ENCODE measurements at places on chromosomes 16 and 17. TPM values are rescaled to one million over a fixed set of nuclear protein-coding genes. Genes with fewer than 3 reads are reported as not detected.

DNA sequence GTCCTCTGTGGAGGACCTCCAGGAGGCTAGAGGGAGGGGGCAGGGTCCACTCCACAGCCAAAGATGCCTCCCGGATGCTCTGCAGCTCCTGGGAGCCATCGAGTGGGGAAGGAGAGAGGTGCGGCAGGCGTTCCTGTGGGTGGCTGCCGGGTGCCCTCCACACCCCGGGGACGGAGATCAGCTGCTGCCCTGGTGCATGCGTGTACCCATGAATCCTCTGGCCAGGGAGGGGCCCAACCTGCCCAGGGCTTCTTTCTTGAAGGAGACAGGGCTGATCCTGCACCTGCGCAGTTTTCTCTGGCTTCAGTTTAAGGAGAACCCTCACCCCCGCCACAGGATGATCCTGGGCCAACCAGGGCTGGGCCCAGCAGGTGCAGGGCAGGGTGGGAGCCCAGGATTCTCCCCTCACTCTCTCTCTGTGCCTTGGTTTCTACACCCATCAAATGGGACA lies 33.5 kb upstream of the DOC2B start:
- DNase-seq = no peak

DNA sequence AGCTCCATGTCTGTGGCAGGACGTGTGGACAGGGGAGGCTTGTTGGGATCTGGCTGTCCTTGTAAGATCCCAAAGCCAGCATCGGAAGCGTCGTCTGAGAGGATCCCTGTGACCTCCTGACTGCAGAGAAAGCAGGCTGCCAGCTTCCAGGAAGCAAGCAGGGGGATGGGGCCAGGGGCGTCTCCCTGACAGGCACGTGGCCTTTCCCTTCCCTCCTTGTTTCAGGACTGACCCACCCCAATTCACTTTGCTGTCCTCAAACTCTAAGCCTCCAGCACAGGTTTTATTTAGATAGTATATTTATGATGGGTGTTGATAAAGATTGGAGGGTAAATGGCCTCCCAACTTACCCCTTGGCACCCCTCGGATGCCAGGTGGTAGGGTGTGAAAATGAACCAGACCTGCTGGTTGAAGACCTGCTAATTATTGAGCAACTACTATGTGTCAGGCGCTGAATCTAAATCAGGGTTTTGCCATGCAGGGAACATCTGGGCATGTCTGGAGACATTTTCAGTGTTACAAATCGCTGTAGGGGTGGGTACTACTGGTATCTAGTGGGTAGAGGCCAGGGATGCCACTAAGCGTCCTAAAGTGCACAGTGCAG lies 24.5 kb downstream of the SOCS1 start:
- DNase-seq = no peak

DNA sequence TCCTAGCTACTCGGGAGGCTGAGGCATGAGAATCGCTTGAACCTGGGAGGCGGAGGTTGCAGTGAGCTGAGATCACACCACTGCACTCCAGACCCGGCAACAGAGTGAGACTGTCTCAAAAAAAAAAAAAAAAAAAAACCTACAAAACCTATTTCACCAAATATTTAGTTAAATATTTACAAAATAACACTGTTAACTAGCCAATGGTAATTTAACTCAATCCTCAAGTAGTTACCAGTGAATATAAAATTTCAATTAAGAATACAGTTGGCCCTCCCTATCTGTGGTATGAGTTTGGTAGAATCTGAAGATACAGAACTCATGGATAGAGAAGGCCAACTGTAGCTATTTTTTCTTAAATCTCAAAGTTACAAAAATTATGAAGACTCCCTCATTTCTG lies 247.4 kb downstream of the SOX9 start:
- DNase-seq = no peak

- DNase-seq = no peak
Observed at GRCh38 chr16:85304337-85304736, 192.1 kb upstream of the CIBAR2 start.

DNA sequence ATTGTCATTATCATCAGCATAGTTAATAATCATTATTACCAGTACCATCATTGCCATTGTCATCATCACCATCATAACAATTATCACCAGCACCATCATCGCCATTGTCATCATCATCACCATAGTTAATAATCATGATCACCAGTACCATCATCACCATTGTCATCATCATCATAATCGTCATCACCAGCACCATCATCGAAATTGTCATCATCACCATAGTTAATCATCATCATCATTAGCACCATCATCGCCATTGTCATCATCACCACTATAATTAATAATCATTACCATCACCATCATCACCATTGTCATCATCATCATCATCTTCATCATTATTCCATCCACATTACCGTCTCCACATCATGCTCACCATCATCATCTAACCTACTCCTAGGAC lies 13.5 kb downstream of the PDILT start:
- DNase-seq = no peak

- DNase-seq = no peak
Observed at GRCh38 chr16:4852221-4852872, 5.1 kb downstream of the UBN1 start.

- DNase-seq = no peak
Observed at GRCh38 chr16:10625595-10626357, 45.4 kb upstream of the EMP2 start.

DNA sequence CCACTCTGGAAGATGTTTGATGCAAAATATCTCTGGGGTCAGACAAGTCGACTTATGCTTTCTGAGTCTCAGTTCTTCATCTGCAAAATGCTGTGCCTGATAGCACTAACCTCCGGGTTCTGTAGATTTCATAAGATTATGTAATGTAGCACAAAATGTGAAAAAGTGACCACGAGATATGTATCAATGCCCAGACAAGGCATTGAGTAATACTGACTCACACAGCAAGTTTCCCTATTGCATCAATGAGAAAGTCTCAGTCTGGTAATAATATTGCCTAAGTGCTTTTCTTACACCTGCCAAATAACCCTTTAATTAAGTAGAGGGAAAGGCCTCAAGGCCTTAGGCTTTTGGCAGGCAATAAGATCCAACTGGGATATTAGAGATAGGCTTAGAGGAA lies 41.4 kb upstream of the MMP2 start:
- DNase-seq = no peak

GRCh38 chr16:88003736-88004135 lies 52.5 kb downstream of the BANP start:
- peak; percentile 8 for DNase-seq

GRCh38 chr17:21251337-21252010 lies 1.7 kb downstream of the NATD1 start:
- no peak for DNase-seq

- DNase-seq = no peak
Observed at GRCh38 chr16:85759631-85760419, 8.9 kb upstream of the C16orf74 start.

GRCh38 chr17:68378268-68379176 lies 78.8 kb downstream of the WIPI1 start:
- no peak for DNase-seq

GRCh38 chr16:69190046-69190588 lies 3.2 kb downstream of the SNTB2 start:
- DNase-seq = no peak

DNA sequence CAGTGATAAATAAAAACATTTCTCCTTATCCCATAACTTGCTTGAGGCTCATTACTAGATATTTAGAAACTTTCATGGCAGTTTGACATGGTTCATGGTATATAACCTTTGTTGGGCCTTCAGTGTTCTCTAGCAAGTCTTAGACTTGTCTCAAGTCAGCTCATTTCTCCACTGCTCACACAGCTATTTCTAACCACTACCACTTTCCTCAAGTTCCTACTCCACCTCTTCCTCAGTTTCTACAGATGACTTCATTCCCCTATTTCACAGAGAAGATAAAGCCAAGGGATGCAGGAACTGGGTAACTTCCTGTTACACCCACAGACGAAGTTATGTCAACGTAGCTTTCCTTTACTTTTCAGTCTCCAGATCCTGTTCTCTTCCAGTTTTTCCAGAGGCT lies 23.2 kb downstream of the NLK start:
- no peak for DNase-seq

GRCh38 chr16:71406724-71407123 lies 35.1 kb downstream of the TLE7 start:
- DNase-seq = no peak

DNA sequence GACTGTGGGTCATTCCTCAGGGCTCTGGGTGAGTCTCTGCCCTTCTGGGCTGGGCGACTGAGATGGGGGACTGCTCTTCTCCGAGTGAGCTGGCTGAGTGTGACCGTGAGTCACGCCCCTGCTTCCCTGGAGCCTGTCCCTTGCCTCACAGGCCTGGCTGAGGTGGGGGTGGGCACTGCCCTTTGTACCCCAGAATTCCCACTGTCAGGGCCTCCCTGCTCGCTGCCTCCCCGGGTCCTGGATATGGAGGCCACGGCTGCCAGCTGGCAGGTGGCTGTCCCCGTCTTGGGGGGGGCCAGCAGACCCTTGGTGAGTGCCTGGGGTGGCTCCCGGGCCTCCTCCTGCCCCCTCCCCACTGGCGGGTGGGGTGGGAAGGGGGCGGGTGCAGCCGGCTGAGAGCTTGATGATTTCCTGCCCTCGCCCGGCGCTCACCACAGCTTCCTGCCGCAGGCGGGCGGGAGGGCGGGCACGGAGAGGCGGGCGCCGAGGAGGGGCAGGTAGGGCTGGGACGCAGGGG lies at the start of gene LAT:
Gene LAT, plus strand, starts transcription at position 434 of the 517 bp plus-strand sequence. CDS start 366 bp downstream, outside the sequence.
- DNase-seq = no peak

GRCh38 chr16:79721270-79721669 lies 120.7 kb upstream of the MAF start:
- no peak for DNase-seq

DNA sequence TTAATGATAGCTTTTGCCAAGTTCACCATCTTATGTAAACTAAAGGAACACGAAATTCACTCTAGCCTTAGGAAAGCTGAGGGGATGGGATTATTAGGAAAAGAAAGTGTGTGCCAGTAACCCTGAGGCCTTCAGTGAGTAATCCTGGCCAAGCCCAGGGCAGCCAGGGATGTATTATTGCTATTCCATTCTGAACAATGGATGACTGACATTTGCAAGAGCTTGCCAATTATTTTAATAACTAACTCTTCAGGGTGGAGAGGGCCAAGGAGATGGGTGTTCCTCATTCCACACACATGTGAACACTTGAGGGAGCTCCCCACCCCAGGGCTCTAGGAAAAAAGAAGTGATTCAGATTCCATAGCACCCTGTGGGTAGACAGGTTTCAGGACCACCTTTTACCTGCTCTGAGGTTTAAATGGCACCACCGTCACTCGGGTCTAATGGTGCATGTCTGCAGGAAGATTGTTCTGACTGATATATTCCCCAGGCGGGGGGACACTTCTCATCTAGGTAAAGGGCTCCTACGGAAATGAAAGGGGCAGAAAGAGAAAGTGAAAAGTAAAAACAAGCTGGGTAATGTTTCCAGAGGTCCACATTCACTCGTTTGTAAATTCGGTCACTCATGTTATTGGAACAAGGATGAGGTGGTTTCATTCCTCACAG lies 41.5 kb downstream of the TK2 start:
- no peak for DNase-seq

GRCh38 chr17:81394921-81395599 lies at the start of gene BAHCC1:
TSS of gene BAHCC1 (plus strand) at chr17:81395457. CDS start at chr17:81399740, 4,283 bp downstream.
- DNase-seq = peak; percentile 100

DNA sequence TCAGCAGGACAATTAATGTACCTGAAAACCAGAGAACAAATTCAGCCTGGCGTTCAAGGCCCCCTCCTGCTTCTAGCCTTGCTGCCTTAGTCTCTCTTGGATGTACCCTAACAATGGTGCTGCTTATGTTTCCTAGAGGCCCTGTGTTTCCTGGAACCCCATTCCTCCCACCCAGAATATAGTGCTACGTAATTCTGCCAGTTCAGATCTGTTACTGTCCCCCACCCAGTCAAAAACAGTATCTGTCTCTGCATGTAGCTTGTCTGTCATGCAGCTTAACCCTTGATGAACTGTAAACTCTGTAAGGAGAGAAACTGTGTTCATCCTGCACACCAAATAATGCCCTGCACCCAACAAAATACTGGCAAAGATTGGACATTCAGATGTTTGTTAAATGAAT lies 6.8 kb downstream of the MRTFB start:
- DNase-seq = no peak

DNA sequence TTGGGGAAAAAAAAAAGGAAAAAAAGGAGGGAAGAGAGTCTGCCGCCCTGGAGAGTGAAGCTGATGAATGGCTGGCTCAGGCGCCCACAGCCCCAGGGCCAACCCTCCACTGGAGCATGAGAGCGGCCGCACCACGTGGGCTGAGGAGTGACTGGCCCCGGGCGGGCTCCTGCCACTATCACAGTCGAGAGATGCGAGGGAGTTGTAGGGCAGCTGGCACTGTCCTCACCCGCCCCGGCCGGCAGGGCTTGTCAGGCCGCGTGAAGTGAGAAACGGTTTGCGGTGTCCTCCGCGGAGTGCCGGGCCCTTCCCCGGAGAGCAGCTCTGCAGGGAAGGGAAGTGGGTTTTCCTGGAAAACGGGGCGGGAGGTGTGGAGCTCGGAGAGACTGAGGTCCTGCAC lies 45.9 kb downstream of the JPH3 start:
- no peak for DNase-seq

- DNase-seq = no peak
Observed at GRCh38 chr17:2690165-2691068, 21.1 kb downstream of the CLUH start.

- DNase-seq = no peak
Observed at GRCh38 chr17:49878931-49879904, 31.3 kb upstream of the TAC4 start.

- DNase-seq = no peak
Observed at GRCh38 chr17:8741771-8742170, 2.9 kb downstream of the CCDC42 start.

- no peak for DNase-seq
Observed at GRCh38 chr17:66944351-66945146, 20.0 kb upstream of the CACNG4 start.

DNA sequence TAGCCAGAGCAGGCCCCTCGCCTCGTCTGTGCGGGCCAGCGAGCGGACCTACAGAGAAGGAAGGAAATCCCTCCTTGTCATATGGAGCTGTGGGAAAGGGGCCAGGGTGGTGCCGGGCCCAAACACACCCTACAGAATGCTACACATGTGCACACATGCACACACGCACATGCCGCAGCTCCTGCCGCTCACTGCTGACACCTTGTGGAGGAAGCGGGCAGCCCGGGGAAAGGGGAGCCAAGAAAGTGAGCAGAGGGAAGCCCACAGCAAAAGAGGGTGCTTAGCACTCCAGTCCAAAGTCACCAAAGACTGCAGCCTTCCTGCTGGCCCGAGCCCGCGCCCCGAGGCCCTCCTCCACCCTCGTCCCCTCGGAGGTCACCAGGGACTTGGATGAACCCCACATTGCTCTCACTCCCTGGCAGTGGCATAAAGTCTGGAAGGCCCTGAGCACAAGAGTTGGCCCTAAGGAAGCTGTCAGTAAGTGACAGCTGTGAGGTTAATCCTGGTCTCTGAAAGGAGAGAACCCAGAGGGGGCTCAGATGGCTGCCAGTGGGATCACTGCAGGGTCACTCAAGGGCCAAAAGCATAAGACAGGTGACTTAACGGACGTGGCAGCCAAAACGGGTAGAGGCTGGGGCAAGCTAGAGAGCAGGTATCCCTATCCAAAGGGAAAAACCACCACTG lies 68.2 kb downstream of the MYO18A start:
- DNase-seq = peak; percentile 62

LHX1 gene
- not detected for total RNA-seq

TLE7 gene
- total RNA-seq = not detected

HOXB1 gene
- not detected for total RNA-seq

CHST4 gene
- total RNA-seq = 0.40 TPM

KRT15 gene
- not detected for total RNA-seq

SLC13A2 gene
- not detected for total RNA-seq

PRAC1 gene
- not detected for total RNA-seq

ACSM5 gene
- 4.9 TPM for total RNA-seq

TUBB3 gene
- 108 TPM for total RNA-seq

CHAD gene
- 1.9 TPM for total RNA-seq

GUCY2D gene
- 0.91 TPM for total RNA-seq

KRTAP3-3 gene
- not detected for total RNA-seq

Measured in dorsolateral prefrontal cortex (tissue), 122 donors.